NK-92 treated with Interleukin-12 subunit alpha and Interleukin-12 subunit beta, amount 100 ng/mL, for 24 hours (cell line): ENCODE measurements at places on chromosomes 6 and 20.

DNA sequence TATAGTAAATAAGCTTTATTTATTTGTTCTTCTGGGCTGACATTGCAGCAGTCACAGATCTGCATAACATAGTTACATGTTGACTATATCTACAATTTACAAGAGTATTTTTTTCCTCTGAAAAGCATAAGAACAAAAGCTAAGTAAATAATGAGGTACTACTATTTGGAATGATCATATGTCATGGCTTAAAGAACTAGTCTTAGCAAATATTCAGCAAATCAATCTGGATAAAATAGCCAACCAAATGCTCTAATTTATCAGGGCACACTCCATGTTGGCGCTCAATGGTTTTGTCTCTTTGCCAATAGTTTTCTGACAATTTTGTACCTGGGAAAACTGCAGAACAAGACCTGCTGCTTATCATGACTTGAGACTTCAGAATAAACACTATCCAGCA lies 233.4 kb upstream of the RIN2 start:
- DNase-seq = no peak

DNA sequence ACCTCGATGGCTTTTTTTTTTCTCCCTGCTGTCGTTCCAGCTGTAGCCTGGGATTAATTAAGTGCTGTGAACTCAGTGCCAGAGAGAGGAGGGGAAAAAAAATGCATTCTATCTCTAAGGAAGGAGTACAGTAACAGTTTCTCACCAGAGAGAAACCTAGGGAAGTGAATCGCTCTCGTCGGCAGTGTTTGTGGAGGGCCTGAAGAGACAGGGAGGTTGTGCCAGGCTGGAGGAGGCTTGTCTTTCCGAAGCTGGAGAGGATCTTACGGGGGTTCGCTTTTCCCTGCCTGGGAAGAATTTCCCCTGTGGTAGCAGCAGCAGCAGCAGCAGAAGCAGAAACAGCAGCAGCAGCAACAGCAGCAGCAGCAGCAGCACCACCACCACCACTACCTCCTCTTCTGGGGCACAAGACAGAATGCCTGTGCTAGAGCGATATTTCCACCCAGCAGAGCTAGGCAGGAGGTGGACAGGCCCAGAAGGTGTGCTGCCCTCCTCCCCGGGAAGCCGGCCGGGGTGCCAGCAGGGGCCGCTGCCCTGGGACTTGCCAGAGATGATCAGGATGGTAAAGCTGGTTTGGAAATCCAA lies 186.5 kb downstream of the PDE7B start:
- no peak for DNase-seq

- DNase-seq = no peak
Observed at GRCh38 chr20:35887393-35888064, 66.8 kb downstream of the SCAND1 start.

- no peak for DNase-seq
Observed at GRCh38 chr6:133896344-133896721, 7.4 kb downstream of the TCF21 start.

DNA sequence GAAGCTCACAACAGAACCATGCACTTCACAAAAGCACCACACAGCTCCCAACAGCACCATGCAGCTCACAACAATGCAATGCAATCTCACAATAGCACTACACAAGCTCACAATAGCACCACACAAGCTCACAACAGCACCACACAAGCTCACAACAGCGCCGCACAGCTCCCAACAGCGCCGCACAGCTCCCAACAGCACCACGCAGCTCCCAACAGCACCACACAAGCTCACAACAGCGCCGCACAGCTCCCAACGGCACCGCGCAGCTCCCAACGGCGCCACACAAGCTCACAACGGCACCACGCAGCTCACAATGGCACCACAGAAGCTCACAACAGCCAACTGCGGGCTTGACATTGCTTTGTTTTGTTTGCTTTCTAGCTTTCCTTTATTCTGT lies 198.1 kb downstream of the DLL1 start:
- DNase-seq = no peak

- no peak for DNase-seq
Observed at GRCh38 chr6:126826166-126826714, 292.2 kb upstream of the RSPO3 start.

DNA sequence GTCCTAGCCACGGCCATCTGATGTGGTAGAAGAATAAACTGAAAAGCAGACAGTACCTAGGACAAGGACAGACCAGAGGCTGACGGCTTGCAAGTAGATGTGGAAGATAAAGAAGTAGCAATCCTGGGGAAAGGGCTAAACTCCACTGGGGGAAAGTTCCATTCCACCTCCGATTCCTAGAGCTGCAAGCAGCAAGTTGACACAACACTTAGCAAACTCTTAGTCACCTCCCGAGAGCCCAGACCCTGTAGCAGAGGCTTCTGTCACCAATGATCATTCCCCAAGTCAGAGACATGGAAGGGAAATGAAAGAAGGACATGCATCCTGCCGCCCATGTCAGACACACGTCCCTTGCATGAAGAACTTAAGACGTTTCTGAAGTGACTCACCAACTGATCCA lies 99.2 kb upstream of the RPS6KA2 start:
- DNase-seq = no peak

DNA sequence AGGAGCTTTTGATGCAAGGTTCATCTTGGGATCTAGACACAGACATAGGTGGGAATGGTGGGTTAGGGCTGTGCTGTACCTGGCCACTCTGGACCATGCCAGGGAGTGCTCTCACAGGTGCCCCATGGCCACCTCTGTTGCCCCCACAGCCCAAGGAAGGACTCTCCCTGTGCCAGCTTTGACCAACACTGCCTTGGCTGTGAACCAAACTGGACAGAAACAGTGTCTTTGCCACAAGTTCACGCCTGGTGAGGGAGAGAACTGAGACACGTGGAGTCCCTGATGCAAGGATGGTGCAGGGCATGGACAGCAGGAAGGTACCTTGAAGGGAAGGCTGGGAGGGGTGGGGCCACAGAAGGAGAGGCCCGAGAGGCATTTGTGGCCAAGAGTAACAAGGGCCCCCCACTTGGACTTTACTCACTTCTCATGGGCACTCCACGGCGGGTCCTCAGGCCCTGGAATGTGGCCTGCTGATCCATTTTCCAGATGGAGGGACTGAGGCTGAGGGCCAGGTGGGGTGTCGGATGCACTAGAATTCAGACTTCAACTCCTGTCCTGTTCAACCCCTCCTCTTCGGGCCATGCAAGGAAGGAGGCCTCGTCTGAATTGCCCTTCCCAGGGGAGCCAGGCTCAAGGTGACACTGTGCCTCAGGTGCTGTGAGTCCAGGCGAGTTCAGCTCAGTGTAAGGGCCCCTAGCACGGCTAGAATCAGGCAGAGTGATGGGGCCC lies 103.3 kb downstream of the YTHDF1 start:
- no peak for DNase-seq

DNA sequence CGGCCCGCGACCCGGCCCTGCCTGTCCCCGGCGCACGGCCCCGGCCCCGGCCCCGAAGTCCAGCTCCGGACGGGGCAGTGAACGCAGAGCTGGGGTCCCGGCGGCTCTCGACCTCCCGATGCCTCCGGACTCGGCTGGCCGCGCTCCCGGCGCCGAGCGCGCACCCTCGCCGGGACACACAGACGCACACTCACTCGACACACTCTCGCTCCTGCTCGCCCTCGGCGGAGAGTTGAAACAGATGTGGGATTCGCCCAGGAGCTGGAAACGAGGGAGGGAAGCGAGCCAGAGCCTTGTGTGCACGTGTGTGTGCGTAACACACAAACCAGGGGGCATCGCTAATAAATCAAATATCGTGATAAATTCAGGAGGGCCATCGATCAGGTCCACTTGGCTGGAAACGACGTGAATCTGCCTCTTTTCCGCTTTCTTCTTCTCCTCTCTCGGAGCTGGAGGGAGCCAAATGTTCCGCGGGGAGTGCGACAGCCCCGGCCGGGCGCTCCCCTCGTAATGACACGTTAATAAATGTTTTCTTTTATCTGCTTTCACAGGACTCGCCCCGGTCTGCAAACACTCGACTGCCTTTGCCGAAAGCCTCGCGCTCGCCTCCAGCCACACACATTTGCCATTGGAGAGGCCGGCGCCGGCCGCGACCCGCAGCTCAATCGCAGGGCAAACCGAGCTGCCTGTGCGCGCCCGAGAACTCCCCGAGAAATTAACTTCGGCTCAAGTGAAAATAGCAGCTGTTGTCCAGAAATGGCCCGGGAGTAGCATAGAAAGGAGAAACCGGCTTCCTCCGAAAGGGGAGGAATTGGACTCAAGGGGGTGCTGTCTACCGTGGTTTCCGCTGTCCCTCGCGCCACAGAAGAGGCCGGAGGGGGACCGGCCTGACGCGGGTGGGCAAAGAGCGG lies 828 bp upstream of the SULF2 start:
- no peak for DNase-seq

DNA sequence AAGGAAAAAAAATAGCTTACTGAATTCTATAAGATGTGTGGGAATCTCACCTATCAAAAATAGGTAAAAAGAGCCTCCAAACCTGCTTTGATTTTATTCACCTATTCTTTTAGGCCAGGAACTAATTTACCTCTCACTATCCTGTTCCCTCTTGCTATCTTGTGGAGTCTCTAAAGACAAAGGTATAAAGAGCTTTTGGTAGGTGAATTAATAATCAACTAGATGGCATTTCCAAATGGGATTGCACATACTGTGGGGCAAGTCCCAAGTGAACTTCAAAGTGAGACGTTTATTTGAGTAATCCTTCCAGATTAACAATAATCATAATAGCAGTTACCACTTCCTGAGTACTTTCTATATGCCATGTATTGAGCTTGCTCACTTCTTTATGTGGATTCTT lies 2.8 kb downstream of the FAM8A1 start:
- no peak for DNase-seq

GRCh38 chr20:11682285-11682684 lies 235.4 kb upstream of the BTBD3 start:
- no peak for DNase-seq

- no peak for DNase-seq
Observed at GRCh38 chr6:1871724-1872315, 262.1 kb downstream of the FOXC1 start.

GRCh38 chr6:168216751-168217191 lies 102.8 kb downstream of the DACT2 start:
- no peak for DNase-seq

DNA sequence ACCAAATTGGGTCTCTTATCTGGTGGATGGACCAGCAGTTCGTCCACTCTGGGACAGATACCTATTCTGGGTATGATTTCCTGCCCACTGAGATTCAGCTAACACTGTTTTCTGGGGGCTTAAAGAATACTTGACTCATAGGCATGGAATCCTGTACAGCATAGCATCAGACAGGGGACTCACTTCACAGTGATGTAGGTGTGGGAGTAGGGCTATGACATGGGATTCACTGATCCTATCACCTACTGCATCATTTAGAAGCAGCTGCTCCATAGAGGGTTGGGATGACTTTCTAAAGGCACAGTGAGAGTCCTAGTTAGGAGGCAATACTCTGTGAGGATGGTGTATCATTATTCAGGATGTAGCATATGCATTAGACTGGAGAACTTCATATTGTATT lies 74.5 kb upstream of the AHI1 start:
- no peak for DNase-seq

DNA sequence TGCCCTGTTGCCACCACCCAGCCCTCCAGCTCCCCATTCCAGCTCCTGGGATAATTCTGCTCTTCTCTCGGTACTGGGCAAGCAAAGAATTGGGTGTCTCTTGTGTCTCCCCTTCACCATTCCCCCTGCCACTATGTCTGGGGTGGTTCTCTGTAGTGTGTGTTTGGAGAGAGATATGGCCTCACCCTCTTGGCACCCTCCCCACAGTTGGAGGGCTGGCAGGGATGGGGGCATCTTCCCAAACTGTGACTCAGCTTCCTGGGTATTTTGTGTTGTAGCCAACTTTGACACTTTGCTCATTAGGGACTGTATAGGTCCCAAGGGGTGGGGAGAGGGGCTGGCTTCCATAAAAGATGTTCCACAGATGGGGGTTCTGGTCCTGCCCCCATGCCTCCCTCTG lies 1.7 kb downstream of the TNXB start:
- DNase-seq = no peak

GRCh38 chr6:148396926-148397325 lies 54.3 kb downstream of the SASH1 start:
- DNase-seq = no peak

- DNase-seq = no peak
Observed at GRCh38 chr20:9741996-9742395, 96.9 kb downstream of the PAK5 start.

- peak; percentile 49 for DNase-seq
Observed at GRCh38 chr6:33161354-33162331, 30.6 kb downstream of the COL11A2 start.

DNA sequence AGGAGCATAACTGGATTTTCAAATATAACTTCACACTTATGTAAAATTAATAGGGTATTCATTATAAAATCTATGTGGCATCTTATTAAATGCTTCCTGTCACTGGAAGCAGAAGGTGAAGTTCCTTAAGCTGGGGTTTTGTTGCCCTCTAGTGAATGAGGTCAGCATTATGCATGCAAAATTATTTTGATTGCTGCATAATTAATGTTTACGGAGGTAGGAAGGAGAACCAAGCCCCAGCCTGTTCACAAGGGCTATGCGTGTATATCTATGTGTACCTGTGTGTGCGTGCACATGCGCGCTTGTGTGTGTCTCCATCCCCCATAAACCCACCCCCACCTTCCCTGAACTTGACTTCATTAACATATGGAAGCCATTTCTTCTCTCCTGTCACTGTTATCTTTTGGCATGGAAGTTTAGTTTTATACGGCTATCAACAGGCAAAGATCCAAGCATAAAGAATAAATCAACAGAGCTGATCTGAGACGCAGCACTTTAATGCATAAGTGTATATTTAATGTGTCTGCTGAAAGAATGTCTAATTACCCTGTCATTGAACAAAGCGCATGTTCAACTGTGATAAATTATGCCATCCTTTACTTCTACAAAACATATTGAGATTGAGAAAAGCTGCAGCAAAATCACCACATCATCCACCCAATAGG lies 90.2 kb upstream of the CDH4 start:
- no peak for DNase-seq

DNA sequence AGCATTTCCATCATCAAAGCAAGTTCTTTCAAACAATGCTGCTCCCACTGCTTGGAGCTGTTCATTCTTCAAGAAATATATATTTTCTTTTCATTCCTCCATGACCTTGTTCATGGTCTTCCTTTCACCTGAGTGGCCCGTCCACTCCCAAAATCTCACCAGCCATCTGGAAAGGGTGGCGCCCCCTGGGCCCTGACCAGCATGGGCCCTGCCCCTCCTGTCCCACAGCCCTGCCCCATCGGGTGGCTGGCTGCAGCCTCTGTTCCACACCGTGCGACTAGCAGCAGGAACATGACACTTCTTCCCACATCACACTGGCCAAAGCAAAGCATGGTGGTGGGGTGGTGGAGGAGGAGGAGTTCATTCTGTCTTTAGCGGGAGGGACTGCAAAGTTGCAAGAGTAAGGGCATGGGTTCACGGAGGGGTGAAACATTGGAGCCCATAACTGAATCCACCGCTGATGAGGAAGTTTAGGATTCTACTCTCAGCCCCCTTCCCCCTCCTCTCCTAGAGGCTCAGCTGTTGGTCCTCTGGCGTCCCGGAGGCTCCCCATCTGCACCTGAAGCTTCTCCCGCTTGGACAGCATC lies 195.2 kb upstream of the SLC24A3 start:
- no peak for DNase-seq

DNA sequence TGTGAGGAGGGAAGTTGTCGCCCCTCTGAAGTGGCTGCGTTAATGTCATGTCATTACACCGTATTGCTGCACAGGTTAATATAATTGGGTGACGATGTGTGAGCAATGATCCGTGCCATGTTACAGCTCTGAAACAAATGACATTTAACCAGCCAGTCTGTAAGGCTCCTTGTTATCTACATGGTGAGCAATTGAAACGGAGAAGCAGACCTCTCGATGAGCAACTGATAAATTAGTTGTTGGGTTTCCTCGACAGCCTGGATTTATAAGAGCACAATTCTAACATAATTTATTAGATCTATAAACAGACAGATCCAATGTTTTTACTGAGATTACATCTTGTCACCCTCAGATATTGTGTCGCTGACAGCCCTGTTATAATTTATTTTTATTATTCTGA lies 49.9 kb upstream of the MAFB start:
- no peak for DNase-seq
